ENCODE measurements at places on chromosomes 5 and 9. TPM values are rescaled to one million over a fixed set of nuclear protein-coding genes. Genes with fewer than 3 reads are reported as not detected.

DNA sequence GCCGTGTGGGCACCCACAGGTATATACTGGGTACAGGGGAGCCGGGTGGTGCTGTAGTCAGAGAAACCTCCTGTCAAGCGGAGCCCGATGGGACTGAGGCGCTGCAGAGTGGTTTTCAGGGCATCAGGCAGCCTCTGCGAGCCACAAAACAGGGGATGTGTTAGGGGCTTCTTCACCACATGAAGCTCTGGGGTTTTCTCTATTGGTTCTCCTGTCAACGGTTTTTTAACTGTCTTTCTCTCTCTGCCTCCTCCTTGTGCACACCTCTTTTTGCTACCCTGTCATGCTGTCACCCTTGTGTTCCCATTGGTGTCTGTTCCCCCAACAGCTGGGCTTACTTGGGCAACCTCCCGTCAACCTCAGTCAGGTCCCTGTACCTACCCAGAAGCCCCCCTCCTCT is 19.9 kb downstream of the RALGPS1 start:
- DNase-seq = no peak

- DNase-seq = no peak
Observed at GRCh38 chr9:115653171-115653606, 500.4 kb upstream of the PAPPA start.

- DNase-seq = peak; percentile 85
Observed at GRCh38 chr5:122377026-122377425, 65.0 kb downstream of the SNCAIP start.

DNA sequence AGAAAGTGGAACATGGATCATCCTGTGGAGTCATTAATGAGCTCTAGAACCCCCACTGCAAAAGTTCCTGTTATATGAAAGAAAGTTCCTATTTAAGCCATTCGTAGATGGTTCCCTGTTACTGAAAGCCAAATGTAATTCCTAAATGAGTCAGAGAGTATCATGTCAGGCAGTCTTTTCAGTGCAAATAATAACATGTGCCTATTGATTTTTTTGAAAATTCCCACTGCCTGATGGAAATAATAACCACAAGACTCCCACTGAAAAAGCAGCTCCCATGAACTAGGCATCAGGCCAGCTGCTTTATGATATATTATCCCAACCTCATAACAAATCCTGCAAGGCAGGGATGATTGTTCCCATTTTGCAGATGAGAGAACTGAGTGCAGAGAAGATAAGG is 217.2 kb downstream of the DAB2IP start:
- DNase-seq = no peak

- peak; percentile 71 for DNase-seq
Observed at GRCh38 chr5:150791536-150791935, 13.0 kb downstream of the SMIM3 start.

DNA sequence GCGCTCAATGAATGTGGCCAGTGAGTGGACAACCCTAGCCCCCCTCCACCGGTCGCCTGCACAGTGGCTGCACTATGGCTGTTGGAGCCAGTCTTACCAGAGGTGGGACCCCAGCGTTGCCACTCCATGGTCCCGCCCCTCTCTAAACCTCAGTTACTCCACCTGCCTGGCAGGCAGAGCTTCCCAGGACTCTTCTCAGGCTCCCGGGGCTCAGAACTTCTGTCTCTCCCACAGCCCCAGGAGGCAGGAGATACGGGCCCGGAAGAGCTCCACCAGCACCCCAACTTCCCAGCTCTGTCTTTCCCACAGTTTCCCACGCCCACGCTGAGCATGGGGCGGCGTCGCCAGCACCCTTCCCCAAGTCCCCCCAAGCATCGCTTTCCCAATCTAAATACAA is 975 bp downstream of the RASGEF1C start:
- no peak for DNase-seq

GRCh38 chr5:91777671-91778070 is 394.6 kb upstream of the ARRDC3 start:
- peak; percentile 89 for DNase-seq

DNA sequence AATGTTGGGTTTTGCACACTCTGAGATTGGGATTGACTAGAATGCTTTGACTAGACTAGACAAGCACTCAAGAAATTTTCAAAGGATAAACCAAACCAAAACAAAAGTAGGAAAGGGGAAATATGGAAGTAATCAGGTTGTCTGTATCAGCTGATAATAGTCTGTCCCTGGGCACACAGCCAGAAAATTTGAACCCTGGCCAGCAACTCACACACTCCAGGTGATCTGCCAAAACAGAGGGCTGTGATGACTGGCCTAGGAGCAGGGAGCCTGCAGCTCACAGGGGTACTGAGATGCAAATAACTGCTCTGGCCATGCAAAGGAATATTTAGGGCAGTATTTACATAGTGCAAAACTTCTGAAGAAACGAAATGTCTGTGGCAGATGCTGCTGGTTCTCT is 112.3 kb upstream of the SMIM23 start:
- DNase-seq = no peak

DNA sequence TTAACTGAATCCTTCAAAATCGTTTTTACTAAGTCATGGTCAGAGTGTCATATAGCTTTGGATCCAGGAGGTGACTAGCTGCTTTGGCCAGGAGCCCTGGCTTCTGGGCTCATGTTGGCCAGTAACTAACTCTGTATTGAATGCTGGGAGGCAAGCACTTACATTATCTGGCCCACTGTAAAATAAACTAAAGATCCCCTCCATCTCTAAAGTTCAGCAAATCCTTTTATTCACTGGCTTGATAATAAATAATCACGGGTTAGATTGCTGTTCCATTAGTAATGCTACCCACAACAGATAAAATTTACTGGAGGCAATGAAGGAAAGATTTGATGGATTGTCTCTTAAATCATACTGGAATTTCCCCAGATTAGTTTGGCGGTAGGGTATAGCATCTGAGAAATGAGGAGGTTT is 382.2 kb upstream of the TLE4 start:
- peak; percentile 93 for DNase-seq

DNA sequence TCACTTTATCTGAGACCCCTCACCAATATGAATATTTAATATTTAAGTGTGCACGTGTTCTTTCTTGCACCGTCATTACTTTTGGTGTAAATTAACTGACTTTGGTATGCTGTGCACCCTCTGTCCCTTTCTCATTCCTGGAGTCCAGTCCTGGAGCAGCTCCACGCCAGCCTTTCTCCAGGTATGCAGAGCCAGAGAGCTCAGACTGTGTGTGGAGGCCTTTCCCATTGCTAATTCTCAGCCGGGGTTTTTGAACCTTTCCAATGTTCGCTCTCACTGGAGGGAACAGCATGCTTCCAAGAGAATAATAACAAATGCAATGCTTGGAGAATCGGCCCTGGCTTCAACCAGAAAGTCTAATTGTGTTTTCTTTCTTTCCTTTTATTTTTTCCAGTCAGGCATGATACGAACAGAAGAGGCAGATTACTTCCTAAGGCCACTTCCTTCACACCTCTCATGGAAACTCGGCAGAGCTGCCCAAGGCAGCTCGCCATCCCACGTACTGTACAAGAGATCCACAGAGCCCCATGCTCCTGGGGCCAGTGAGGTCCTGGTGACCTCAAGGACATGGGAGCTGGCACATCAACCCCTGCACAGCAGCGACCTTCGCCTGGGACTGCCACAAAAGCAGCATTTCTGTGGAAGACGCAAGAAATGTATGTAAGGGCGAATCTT is 41.7 kb downstream of the ADAMTS16 start:
- no peak for DNase-seq

GRCh38 chr5:15995341-15996052 is 184.1 kb downstream of the MARCHF11 start:
- DNase-seq = peak; percentile 31

- DNase-seq = no peak
Observed at GRCh38 chr9:92635760-92636159, 34.2 kb downstream of the IPPK start.

GRCh38 chr9:134688231-134688630 is 46.6 kb downstream of the COL5A1 start:
- no peak for DNase-seq

- DNase-seq = no peak
Observed at GRCh38 chr5:87526131-87526530, 113.4 kb upstream of the CCNH start.

GRCh38 chr5:57494104-57495098 is 11.8 kb upstream of the ACTBL2 start:
- peak; percentile 99 for DNase-seq

GRCh38 chr5:140372971-140373487 is 13.0 kb downstream of the SLC4A9 start:
- peak; percentile 82 for DNase-seq

- peak; percentile 12 for DNase-seq
Observed at GRCh38 chr9:22452415-22453010, 5.9 kb downstream of the DMRTA1 start.

- no peak for DNase-seq
Observed at GRCh38 chr5:147286296-147286695, 51.5 kb downstream of the STK32A start.

GRCh38 chr5:58854441-58854840 is 271.6 kb downstream of the RAB3C start:
- no peak for DNase-seq

- DNase-seq = no peak
Observed at GRCh38 chr5:58071566-58071965, 388.3 kb downstream of the PLK2 start.

- DNase-seq = peak; percentile 95
Observed at GRCh38 chr5:130155345-130156011, 251.2 kb downstream of the CHSY3 start.

- DNase-seq = no peak
Observed at GRCh38 chr5:134464988-134465815, 53.5 kb upstream of the CDKN2AIPNL start.

- no peak for DNase-seq
Observed at GRCh38 chr9:33082128-33082527, 5.7 kb upstream of the SMU1 start.

DNA sequence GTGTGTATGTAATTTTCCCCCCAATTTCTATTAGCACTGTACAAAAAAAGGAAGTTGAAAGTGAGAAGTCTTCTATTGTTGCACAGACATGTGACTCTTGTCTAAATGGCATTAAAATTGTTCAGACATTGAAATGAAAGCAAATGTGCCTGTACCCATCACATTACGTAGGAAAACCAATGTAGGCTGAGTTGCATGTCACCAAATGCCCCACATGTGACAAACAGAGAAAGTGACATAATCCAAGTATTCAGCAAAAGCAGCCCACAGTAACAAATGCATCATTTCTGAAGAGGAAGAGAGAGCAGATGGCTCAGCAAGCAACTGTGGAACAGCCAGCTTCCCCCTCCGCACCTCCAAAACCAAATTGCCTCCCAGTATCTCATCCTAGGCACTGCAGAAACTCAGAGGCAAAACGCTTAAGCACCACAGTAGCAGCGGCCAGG is 161.5 kb upstream of the NR4A3 start:
- peak; percentile 20 for DNase-seq

GRCh38 chr9:33105959-33106358 is 29.5 kb upstream of the SMU1 start:
- no peak for DNase-seq

- DNase-seq = no peak
Observed at GRCh38 chr9:119273325-119273904, 95.8 kb downstream of the BRINP1 start.

- DNase-seq = no peak
Observed at GRCh38 chr5:34656700-34657273, 659 bp downstream of the RAI14 start.

GRCh38 chr5:156783092-156783491 is 67.0 kb upstream of the PPP1R2B start:
- no peak for DNase-seq

GRCh38 chr5:207599-207998 is 10.4 kb downstream of the CCDC127 start:
- no peak for DNase-seq

DNA sequence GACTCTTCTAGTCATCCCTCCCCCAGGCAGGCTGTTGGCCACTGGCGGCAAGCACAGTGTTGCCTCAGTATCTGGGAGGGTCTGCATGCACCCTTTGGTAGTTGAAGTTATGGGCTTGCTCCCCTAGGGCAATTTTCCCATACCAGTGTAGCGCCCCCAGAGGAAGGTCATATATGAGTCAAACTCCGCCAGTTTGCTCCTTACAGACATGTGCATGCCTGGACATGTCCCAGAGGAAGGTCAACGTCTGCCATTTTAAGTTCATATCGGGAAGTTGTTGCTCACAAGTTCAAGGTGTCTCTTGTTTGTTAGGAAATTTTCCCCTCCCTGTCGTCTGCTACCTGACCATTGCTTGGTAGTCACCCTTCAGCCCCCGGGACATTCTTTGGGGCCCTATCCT is 51.3 kb upstream of the MROH2B start:
- DNase-seq = no peak

The NOL6 gene
- 10.8 TPM for total RNA-seq

The SPATA31D4 gene
- 1.7 TPM for total RNA-seq

The ANGPTL2 gene
- 14.7 TPM for total RNA-seq

The DAB2IP gene
- 60.9 TPM for total RNA-seq

The PCDHGA1 gene
- 0.96 TPM for total RNA-seq

The GAS1 gene
- 436 TPM for total RNA-seq

The CDO1 gene
- not detected for total RNA-seq

The SEMA5A gene
- total RNA-seq = 24.8 TPM
